Right ventricle myocardium superior (tissue), 1 donor: ENCODE measurements at places on chromosomes 1 and 21.

GRCh38 chr1:98733782-98734112, 72.2 kb downstream of the SNX7 start:
- no peak for DNase-seq

DNA sequence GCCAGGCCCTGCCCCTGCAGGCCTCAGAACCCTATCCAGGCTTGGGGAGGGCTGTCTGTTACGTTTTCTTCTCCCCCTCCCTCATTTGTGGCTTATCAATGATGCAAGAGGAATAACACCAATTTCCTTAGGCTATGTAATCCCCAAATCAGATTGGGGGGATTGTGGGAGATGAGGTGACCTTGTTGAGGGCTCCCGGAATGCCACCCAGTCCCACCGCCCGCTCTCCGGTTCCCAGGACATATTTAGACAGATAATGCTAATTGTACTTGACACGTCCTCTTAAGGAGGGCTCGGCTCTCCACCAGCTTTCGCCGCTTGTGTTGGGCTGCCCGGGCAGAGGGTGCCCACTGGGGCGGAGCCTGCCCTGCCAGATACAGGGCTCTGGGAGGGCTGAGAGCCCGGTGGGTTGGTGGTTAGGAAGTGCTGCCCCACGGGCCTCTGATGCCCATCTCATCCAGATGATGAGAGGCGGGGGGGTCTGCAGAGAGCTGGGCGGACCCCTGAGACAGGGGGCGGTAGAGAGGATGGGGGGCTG, 90.0 kb downstream of the CASZ1 start:
- DNase-seq = no peak

- DNase-seq = no peak
These were observed 78.9 kb upstream of the F3 start for GRCh38 chr1:94620345-94621031.

- peak; percentile 43 for DNase-seq
These were observed 31.0 kb downstream of the UCK2 start for GRCh38 chr1:165858364-165858823.

GRCh38 chr21:33855190-33855589, 60.4 kb downstream of the ATP5PO start:
- DNase-seq = no peak

- DNase-seq = no peak
These were observed 90.8 kb upstream of the TMPRSS2 start for GRCh38 chr21:41598561-41599431.

DNA sequence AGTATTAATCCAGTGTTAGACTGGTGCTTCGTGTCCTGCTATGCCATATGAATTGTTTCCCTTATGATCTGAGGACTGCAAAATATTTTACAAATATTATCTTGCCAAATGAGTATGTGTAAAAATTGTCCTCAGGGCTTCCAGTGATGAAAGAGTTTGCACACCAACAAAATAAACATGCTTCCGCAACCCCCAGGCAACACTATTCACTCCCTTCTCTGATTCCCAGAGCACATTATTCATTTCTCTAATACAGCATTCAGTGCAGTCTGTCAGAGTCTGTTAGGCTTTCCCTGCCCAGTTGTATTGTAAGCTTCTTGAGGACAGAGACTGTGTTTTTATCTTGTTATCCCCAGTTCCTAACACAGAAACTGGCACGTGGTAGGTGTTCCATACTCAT, 409.9 kb upstream of the C1orf87 start:
- DNase-seq = no peak

GRCh38 chr1:118948351-118948750, 39.8 kb downstream of the TBX15 start:
- no peak for DNase-seq

GRCh38 chr1:198185146-198185545, 28.3 kb downstream of the NEK7 start:
- no peak for DNase-seq

DNA sequence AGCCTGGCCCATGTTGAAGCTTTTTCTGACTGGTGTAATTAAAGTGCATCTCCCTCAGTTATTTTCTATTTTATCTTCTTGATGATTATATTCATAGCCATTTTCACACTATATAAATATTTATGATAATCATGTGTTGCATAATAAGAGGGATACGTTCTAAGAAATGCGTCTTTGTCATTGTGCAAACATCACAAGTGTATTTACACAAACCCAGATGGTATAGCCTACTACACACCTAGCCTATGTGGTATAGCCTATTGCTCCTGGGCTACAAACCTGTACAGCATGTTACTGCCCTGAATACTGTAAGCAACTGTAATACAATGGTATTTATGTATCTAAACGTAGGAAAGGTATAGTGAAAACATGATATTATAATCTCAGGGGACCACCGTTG, 88.1 kb downstream of the BACH1 start:
- DNase-seq = no peak

- DNase-seq = no peak
These were observed 484.8 kb upstream of the RUNX1 start for GRCh38 chr21:35533893-35534292.

GRCh38 chr1:3906672-3907020, 6.6 kb upstream of the C1orf174 start:
- no peak for DNase-seq

- no peak for DNase-seq
These were observed 8.4 kb downstream of the KCNQ4 start for GRCh38 chr1:40792036-40792435.

- DNase-seq = peak; percentile 17
These were observed 2.6 kb downstream of the LEFTY1 start for GRCh38 chr1:225886159-225887029.

- DNase-seq = no peak
These were observed 90.0 kb upstream of the GNG4 start for GRCh38 chr1:235739631-235740030.

- DNase-seq = no peak
These were observed 644.2 kb downstream of the PTPRU start for GRCh38 chr1:29880556-29880955.

DNA sequence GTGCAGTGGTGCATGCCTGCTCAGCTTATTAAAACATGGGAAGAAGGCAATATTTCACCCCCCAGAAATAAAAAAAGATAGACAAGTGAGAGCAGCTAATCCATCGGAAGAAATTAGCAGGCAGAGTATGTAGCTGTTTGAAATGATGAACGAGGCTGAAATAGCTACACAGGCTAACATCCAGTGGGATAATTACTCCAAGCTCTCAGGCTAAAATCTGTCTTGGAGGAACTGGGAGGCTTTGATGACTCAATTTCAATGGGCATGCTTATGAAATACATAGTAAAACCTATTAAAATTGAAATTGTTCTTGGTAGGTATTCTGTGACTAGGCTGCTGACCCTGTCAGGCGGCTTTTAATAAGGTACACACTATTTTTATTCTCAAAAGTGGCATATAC, 84.1 kb upstream of the RRP15 start:
- DNase-seq = no peak

DNA sequence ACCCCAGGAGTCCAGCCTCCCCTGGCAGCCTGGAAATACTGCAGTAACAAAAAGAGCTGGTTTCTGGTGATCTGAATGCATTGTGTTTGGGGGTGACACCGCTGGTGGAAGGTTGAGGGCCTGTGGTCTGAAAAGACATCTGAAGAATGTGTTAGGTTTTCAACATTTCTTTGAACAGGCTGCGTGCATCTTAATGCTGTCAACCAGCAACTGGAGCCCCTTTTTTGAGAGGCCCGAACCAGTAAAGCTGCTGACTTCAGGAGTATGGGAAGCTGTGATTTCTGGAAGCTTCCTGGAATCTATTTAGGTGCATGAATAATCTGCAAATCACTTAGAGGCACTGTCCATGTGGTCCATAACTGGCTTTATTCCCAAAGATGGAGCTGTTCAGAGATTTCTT, 17.0 kb downstream of the ATP5PO start:
- no peak for DNase-seq

DNA sequence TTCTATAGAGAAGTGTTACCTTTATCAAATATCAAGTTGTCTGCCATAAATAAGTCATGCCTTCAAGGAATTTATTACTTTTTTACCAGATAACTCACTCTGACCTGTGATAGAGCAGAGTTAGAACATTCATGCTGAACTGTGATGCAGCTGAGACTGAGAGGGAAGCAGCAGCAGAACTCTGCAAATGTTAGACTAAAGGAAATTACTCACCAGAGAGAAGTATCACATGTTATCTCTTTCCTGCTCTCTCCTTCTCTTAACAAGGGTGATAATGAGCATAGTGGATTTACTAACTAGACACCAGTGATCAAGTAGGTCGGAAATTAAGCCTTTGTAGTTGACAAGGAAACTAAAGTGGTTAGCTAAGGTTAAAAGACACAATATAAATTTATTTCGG, 181.6 kb downstream of the RASAL2 start:
- DNase-seq = no peak

DNA sequence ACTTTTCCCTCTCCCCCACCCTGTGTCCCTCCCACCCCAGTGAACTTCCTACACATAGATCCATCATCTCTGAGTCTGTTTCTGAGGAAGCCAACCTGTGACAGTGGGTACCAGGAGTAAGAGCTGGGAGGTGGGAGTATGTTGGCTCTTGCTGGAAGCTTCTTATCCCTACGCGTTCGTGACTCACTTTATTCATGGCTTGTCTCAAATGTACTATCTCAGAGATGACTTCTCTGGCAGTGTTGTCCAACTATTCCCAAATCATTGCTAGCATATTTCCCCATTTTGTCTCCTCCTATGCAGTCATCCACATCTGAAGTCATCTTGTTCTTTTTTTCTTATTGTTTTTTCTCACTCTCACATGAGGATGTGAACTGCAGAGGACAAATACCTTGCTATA, 88.0 kb downstream of the HIVEP3 start:
- DNase-seq = no peak

GRCh38 chr1:211741116-211741515, 65.7 kb upstream of the NEK2 start:
- no peak for DNase-seq

- DNase-seq = no peak
These were observed 20.9 kb upstream of the DR1 start for GRCh38 chr1:93324486-93325464.

DNA sequence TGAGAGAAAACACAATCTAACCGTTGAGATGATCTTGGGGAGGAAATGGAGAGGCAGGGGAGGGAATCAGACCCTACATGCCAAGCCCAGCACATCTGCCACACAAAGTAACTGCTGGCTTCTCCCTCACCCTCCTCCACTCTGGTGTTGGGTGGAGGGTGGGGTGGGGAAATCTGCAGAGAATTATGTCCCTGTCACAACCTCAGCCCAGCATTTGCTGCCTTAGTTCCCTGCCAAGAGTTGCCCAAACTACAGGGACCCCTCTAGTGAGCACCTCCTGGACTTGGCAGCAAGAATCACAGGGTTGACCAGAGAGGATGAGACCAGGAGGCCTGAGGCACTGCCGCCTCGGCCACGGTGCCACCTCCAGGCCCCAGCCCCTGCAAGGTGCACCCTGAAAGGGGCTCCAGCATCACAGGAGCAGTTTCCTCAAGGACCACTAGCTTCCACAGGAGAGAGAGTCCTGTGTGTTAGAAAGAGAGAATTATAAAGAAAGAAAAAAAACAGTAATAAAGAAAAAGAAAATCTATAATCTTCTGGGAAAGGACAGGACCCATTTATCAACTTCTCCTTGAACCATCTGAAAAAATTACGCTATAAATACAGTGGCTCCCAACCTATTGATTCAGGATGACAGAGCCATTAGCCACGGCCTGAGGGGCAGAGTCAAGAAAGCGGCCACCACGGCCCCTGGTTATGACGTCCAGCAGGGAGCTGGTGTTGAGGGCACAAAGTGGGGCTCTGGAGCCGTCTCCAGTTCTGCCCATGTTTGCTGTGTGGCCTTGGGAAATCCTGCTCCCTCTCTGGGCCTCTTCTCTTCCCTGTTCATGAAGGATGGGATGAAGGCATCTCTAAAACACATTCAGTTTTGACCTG, 451.7 kb downstream of the MATN1 start:
- DNase-seq = no peak

DNA sequence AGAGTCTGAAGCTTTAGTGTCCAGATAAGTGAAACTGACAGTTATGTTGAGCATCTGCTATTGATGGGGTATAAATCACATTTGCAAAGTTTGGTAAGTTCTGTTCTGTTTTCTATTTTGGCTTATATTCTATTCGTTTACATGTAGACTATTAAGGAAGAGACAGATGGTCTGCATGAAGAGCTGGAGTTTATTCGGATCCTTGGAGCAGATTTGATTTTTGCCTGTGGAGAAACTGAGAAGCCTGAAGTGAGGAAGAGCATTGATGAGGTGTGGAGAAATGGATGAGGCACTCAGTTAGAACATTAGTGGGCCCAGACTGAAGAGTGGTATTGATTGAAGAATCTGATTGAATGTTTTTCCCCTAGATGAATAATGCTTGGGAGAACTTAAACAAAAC, 50.6 kb upstream of the BMP8A start:
- DNase-seq = no peak

GRCh38 chr1:232416026-232416568, 213.8 kb downstream of the SIPA1L2 start:
- no peak for DNase-seq

DNA sequence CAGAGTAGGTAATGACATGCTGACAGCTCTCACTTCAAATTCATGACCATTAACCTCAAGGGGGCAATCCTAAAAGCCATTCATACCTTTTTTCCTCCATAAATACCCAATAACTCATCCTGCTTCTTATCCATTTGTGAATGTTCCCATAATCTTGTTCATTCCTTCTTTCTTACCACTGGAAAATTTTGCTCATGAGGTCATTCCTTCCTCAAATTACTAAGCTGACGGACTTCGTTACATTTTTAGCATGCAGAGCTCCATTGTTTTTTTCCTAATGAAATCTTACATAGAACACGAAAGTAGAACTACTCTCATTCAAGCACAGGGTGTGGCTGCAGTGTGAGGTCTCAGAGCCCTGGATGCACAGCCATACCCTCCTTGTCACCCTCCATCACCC, 276.5 kb upstream of the DPYD start:
- no peak for DNase-seq

- DNase-seq = peak; percentile 95
These were observed 20.0 kb upstream of the EPHA2 start for GRCh38 chr1:16175610-16176553.
